Stimulated activated CD8-positive, alpha-beta memory T cell treated with anti-CD3 and anti-CD28 coated beads, Interleukin-7, amount 100 ng/mL, for 1 hour (primary cell): ENCODE measurements at places on chromosomes 4 and X.

DNA sequence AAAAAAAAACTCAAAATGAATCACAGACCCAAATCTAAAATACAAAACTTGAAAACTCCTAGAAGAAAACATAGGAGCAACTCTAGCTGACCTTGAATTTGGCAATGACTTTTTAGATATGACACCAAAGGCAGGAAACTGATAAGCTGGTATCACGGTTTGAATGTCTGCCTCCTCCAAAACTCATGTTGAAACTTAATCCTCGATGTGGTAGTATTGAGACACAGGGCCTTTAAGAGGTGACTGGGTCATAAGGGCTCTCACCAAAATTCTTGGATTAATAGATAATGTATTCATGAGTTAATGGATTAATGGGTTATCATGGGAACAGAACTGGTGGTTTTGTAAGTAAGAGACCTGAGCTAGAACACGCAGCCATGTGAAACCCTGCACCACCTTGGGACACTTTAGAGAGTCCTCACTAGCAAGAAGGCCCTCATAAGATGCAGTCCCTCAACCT lies 40.5 kb downstream of the FRYL start:
- DNase-seq = no peak

DNA sequence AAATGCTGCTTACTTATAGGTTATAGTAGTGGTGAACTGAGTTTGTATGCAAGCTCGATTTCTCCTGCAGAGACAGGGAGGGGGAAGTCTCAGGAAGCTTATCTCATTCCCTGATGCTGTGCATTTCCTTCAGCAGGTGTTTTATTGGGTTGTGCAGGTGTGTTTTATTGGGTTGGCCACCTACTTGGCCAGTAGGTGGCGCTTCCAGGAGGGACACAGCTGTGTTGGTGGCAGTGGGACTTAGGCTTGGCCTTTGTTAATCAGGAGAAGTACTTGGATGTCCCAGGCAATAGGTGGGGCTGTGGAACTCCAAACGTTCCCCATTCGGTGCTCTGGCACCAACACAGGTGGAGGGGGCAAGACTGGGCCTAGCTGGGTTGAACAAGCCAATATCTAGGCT lies 196.0 kb upstream of the DCAF8L1 start:
- DNase-seq = no peak

DNA sequence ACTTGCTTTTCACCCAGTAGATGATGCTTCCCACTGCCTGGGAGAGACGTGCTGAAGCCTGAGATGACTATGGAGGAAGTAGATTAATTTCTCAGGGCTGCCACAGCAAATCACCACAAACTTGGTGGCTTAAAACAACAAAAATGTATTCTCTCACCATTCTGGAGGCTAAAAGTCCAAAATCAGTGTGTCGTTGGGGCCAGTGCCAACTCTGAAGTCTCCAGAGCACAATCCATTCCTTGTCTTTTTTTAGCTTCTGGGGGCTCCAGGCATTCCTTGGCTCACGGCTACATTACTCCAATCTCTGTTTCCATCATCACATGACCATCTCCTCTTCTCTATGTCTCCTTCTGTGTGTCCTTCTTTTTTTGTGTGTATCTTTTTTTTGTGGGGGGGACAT lies 105.8 kb upstream of the C1QTNF7 start:
- no peak for DNase-seq

DNA sequence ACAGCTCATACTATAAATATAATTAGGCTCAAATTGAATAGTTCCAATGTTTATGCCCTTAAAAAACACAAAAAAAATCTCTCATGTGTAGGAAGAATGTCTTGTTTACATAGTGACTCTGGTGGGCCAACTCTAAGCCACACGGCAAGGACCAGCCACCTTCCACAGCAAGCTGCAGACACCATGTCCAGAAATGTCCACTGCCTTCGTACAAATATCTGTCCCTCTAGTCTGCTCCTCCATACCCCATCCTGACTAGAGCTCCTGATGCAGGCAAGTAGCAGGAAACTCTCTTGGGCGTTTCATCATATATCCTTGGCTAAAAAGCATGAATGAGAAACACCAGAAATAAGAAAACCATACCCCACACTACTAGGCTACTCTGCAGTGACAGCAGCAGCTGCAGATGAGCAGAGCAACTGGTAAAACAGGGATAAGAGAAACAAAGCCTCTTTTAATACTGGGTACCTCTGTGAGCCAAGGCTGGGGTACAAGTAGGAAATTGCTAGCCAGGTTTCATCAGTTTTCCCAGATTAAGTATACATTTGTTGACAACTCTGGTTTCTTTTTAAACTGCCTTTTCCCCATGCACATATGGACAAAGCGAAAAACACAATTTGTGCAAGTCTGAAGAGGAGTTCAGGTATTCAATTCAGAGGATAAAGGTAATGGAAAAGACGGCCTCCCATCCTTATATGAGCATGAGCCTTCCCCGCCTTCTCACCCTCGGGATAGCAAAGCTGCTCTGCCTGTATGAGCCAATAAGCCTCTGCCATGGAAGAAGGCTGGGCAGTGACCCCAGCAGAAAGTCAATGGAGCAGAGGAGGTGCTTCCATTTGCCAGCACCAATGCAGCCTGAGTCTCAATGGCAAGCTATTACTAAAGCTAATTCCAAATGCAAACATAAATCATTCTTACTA lies 245.4 kb downstream of the DCLK2 start:
- DNase-seq = no peak

DNA sequence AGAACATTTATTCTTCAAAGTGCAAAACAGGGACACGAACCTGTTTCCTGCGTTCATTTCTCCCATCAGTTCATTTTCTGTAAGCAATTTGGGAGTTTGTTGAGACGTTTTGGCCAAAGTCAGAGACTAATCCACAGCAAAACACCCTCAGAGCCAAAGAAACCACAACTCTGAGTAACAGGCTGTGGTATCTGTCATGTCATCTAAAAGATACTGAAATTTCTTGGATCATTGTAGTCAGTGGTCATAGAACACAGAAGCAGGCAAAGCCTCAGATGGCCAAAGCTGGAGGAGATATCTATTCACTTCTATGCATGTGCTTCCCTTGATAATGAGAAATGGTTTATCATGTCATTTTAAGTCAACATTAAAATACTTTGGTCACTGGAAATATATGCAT lies 485.6 kb upstream of the GALNT7 start:
- DNase-seq = no peak

GRCh38 chr4:40912460-40913184 lies 162.9 kb downstream of the NSUN7 start:
- DNase-seq = no peak

- no peak for DNase-seq
Observed at GRCh38 chr4:44017422-44017739, 431.2 kb downstream of the KCTD8 start.

DNA sequence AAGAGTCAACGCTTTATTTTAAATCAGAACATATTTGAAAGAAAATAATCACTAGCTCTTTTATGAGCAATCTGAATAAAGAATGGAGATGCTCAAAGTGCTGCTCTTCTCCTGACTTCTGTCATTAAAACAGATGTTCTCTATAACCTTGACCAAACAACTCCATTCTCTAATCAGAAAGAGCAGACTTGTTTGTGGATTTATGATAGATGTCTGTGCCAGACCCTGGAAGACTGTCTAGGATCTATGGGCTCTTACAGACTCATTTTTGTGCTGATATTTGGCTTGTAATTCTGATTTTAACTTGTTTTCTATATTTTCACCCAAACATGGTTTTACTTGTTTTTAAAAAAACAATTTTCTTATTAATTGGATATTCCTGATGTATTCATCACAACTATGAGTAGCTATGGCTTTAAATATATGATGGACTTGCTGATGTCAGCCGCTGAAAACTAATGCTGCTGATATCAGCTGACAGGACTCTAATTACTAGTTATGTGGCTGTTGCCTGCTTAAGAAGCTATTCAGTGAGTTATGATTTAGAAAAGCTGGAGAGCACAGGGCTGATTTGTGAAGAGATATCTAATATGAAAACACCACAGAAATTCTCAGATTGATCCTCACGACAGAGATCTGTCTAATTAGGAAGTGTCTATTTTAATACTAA lies 31.6 kb upstream of the MAML3 start:
- DNase-seq = no peak

- no peak for DNase-seq
Observed at GRCh38 chr4:88995874-88996273, 61.1 kb downstream of the FAM13A start.

GRCh38 chr4:151994429-151994828 lies 233.6 kb upstream of the GATB start:
- DNase-seq = no peak

GRCh38 chr4:87375719-87376291 lies 15.2 kb downstream of the HSD17B11 start:
- DNase-seq = no peak

DNA sequence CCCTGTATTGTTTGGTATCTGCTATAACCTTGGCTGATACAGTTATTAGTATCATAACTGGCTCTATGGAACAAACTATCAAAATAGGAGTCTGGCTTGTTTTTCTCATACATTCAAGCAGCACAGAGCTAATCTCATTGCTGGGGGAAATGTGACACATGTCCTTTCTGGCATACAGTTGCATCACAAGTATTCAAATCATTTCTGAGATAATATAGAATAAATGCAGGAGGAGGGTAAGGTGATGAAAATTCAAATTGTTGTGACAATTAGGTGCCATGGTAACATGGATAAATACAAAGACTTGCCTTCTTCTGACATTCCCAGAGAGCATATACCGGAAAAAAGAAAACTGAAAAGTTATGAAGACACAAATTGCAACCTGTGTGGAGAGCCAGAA lies 2706.8 kb downstream of the ARAP2 start:
- DNase-seq = no peak

- DNase-seq = no peak
Observed at GRCh38 chr4:52869196-52869595, 7.1 kb downstream of the RASL11B start.

- no peak for DNase-seq
Observed at GRCh38 chrX:139093201-139093600, 381.7 kb upstream of the FGF13 start.

DNA sequence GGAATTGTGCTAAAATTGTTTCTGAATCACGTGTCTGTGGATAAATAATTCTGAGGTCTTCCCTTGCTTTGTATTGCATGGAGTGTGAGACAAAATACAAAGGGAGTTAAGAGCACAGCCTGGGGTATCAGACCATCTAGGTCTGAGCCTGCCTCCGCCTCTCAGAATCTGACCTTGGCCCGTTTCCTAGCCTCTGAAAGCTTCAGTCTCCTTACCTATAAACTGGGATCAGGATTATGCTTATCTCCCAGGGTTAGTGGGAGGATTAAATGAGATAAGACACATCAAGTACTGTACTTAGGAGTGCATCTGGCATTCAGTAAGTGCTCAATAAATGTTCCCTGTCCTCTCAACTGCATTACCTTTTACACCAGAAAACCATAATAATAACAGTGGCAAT lies 140.6 kb upstream of the TENM3 start:
- DNase-seq = no peak

DNA sequence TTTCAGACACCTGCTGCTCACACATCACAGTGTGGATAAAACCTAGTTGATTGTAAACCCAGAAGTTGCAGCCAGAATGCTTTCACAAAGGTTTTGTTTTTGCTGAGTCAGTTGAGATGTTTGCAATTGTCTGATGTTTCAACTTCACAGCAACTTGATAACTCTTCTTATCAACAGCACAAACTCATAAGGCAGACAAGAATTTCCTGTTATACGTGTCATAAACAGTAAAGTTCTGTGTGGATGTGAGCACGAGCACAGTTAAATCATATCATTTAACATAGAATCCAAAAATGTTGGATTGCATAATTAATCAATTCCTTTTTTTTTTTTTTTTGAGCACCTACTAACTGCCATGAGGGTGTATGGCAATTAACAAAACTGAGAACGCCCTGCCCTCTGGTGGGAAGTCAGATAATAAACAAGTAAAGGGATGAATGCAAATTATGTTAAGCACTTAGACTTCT lies 512.2 kb downstream of the PDHA2 start:
- no peak for DNase-seq

GRCh38 chr4:156191044-156191781 lies 237.5 kb upstream of the CTSO start:
- DNase-seq = no peak

DNA sequence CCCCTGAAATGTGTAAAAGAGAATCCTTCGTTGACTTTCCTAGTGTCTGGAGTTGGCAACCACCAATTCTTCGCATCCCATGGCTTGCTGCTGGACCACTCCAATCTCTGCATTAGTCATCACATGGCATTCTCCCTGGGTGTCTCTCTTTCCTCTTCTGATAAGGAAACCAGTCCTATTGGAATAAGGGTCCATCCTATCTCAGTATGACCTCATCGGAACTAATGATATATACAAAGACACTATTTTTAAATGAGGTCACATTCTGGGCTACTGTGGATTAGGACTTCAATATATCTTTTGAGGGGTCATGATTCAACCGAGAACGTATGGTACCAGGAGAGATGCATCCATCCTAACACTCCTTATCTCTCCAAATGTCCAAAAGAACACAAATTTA lies 259.1 kb upstream of the CPEB2 start:
- DNase-seq = no peak

GRCh38 chr4:144711700-144712456 lies 65.9 kb downstream of the HHIP start:
- no peak for DNase-seq

- DNase-seq = no peak
Observed at GRCh38 chr4:81631958-81632441, 160.3 kb upstream of the RASGEF1B start.

- DNase-seq = no peak
Observed at GRCh38 chrX:153365670-153366069, 31.7 kb downstream of the ZNF275 start.

- no peak for DNase-seq
Observed at GRCh38 chr4:7309181-7309580, 116.8 kb downstream of the SORCS2 start.

- no peak for DNase-seq
Observed at GRCh38 chr4:4640692-4641091, 98.8 kb upstream of the STX18 start.

DNA sequence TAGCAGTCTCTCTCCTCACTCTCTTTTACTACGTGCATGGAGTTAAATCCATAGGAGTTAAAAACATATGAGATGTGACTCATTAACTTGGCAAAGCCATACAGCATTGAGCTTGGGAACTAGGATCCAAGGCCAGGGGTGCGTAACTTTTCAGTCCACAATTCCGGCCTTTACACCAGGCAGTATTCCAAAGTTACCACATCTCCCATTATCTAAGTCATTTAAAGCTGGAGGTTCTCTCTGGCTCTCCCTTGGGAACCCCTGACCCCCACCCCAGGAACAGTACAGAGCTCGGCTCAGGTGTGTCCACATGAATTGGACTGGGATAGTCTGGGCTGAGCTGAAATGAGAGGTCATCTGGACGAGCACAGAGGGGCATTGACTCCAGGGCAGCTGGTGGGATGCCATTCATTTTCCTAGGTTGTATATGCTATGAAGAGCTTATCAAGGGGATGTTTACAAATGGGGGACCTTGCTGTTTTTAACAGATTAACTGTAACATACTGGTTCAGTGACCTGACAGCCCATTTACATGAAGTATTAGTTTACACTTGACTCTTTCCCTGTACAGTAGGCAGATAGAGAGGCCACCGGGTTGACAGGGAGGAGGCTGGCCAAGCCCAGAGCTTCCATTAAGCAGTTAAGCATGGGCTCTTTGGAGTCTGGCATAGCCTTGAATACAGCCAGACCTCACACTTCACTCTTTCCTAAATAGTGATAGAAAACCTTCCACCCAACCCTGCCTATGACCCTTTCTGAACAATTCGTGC lies 128.8 kb downstream of the RAB28 start:
- no peak for DNase-seq

- DNase-seq = no peak
Observed at GRCh38 chrX:45622538-45622937, 421.9 kb upstream of the DIPK2B start.
